ENCODE measurements at places on chromosomes 12 and 14.

GRCh38 chr14:73810478-73811163, 41.0 kb upstream of the PTGR2 start:
- DNase-seq: no peak

DNA sequence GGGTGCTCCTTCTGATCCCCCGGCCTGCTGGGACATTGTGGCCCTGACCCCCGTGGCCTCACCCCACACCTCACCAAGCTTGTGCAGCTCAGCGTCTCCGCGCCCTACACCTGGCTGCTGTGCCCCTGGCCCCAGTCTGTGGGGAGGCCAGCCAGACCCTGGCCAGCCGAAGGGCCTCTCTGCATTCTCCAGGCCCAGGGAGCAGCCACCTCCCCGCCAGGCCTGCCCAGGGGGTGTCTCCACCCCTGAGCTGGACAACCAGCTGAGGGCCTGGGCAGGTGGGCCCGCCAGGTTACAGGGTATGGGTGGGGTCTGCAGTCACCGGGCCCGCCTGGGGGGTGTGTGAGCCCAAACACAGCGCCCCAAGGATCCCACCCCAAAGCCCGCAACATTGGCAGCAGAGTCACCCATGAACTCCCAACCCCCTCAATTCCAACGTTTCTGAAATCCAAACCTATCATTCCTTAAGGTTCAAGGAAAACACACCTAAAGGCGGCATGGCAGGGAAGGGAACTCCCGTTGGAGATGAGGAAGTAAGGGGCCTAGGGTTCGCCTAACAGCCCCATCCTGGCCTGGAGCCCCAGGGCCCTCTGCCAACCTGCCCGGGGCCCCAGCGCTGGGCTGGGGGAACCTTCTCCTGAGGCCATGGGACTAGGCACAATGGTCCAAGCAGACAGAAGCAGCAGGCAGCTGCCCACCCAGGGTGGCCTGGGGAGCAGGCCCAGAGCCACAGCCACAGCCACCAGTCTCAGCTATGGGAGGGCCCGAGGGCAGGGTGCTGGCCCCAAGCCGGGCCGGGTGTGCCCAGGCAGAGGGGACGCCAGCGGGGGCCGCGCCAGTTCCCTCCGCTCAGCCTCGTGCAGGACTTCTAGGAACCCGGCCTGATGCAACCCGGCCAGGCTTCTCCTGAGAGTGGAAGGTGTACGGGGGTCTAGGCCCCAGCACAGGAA, 8.5 kb downstream of the AKT1 start:
- no peak for DNase-seq

- DNase-seq: no peak
Observed at GRCh38 chr12:8958066-8958465, 8.6 kb upstream of the M6PR start.

GRCh38 chr12:104866291-104866690, 91.8 kb downstream of the SLC41A2 start:
- no peak for DNase-seq

DNA sequence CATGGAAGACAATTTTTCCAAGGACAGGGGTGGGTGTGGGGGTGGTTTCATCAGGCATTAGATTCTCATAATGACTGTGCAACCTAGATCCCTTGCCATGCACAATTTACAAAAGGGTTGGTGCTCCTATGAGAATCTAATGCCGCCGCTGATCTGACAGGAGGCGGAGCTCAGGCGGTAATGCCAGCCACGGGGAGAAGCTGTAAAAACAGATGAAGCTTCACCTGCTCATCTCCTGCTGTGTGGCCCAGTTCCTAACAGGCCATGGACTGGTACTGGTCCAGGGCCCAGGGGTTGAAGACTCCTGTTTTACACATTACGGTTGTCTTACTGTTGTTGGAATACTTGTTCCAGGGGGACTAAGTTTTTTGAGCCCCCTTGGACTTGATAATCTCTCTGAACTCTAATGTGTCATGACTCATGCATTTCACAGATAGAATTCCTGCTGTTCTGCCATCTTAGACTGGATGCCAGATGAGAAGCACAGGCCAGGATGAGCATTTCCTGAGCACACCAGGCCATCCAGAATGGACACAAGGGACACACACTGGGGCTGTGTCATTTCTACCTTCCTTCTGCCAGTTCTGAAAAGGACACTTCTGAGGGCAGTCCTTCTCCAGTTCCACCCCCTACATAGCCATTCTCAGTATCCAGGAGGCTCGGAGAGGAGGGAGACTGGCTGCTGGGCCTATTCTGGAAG, 5.8 kb downstream of the PLEKHD1 start:
- no peak for DNase-seq

DNA sequence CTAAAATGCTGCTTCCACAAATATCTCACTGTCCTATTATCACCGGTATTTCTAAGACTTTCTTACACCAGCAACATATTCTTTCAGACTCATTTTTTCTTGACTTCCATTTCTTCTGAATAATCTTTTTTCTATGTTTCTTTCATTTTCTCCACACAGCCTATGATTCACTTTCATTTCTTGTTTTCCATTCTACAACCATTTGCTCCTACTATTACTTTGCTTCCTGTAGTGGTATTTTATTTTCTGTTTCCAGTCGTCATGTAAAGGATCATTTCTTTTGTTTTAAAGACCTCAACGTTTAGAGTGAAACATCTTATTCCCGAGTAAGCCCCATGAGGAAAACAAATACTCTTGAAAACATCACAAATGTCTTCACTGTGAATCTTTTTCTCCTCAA, 182.2 kb upstream of the MDGA2 start:
- DNase-seq: no peak

GRCh38 chr14:84065811-84066210, 1464.1 kb upstream of the FLRT2 start:
- no peak for DNase-seq

- no peak for DNase-seq
Observed at GRCh38 chr12:53644133-53644532, 18.0 kb upstream of the ATF7 start.

DNA sequence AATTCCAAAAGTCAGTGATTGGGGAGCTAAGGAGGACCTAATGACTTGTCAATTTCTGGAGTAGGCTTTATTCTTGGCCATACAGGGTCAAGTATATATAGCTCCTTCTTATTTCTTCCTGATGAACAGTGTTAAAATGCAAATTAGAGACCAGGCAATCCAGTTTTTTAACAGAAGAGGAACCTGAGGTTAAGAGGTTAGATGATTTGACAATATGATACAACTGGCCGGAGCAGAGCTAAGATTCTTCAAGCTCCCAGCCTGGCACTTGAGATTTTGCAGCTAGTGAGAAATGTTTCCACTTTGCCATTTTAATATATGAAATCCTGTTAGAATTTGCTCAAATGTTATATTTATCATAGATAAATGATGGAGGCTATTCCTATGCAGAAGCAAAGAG, 204.0 kb downstream of the SSPN start:
- DNase-seq: no peak

- DNase-seq: no peak
Observed at GRCh38 chr12:49349266-49349665, 2.6 kb downstream of the DNAJC22 start.

- DNase-seq: no peak
Observed at GRCh38 chr12:27190761-27191160, 53.3 kb upstream of the STK38L start.

DNA sequence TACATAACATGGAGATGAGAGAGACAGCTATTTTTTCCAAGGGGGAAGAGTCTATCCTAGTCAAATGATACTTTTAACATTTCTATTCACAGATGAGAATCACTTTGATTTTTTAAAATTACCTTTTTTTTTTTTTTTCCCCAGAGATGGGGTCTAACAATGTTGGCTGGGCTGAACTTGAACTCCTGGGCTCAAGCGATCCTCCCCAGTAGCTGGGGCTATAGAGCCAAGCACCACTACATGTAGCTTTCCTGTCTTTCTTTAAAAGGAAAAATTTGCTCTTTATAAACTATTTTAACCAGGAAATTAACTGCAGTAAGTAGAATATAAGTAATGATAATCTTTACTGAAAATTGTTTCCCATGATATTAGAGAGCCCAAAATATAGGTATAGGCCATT, 3.3 kb downstream of the PRICKLE1 start:
- no peak for DNase-seq

- no peak for DNase-seq
Observed at GRCh38 chr12:95694136-95694535, 96.4 kb downstream of the NTN4 start.

- DNase-seq: no peak
Observed at GRCh38 chr12:81005606-81006005, 67.9 kb upstream of the LIN7A start.

GRCh38 chr12:80118565-80119324, 19.4 kb downstream of the OTOGL start:
- DNase-seq: no peak

- no peak for DNase-seq
Observed at GRCh38 chr12:78835493-78835892, 29.1 kb upstream of the SYT1 start.

DNA sequence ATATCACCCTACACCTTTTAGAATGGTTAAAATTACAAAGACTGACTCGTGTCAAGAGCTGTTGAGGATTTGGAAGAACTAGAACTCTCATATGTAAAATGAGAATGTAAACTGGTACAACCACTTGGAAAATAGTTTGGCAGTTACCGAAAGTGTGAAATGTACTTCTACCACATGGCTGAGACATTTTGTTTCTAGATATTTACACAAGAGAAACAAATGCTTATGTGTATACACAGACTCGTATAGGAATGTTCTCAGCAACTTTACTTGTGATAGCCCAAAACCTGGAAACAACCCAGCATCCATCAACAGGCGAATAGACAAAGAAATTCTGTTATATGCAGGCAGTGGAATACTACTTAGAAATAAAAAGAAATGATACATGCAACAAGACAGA, 103.0 kb downstream of the BRMS1L start:
- DNase-seq: no peak

DNA sequence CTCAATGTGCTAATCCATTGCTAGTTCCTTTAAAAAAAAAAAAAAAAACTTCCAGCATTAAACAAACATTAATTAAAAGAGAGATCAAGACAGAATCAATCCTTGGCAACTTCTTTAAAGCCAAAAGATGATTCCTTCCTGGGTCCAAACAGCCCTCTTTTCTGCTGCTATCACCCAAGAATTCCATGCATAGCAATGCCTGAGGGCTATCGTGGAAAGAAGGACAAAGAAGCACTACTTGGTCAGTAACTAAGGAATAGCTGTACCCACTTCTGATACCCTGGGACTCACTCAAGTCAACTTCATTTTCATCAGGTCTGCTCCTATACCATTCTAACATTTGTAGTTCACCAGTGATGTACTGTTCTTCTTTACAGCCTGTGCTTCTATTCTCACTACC, 51.8 kb downstream of the SLC38A2 start:
- no peak for DNase-seq

Measured in stimulated activated CD4-positive, alpha-beta T cell treated with anti-CD3 and anti-CD28 coated beads, Interleukin-4, amount 100 ng/mL, for 1 hour (primary cell).